ENCODE measurements at places on chromosomes 7 and 10.

DNA sequence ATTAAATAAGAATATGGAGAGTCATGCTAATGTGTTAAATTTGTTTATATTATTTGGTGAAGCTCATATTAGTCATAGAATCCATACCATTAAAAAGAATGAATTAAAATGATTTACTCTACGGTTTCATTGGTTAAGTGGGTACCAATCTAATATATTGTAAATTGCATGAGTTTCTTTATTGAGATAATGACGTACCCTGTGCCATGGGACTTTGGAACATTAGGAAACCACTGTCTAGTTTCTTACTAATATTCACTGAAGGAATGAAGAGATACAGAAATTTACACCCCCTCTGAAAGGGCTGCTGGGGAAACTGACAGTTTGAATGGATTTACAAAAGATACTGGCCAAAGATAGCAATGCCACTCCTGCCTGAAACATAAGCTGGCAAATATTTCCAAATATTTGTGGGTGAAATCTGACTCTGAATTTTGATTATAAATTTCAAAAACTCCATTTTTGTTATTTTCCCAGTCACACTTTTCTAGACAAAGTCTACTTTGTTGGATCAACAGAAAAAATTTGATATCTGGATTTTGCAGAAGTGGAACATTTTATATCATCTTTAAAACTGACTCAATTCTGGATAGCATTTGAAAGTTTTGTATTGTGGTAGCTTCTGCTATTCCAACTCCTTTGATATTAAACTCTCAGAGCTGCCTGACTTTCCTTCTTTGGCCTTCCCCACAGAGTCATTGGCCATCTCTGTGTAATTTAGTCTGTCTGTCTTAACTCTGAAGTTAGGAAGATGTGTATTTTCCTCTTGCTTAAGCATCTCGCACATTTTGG, 22.3 kb downstream of the MDFIC start:
- DNase-seq: no peak

- peak; percentile 97 for DNase-seq
Observed at GRCh38 chr7:131071786-131072504, 255.7 kb upstream of the MKLN1 start.

DNA sequence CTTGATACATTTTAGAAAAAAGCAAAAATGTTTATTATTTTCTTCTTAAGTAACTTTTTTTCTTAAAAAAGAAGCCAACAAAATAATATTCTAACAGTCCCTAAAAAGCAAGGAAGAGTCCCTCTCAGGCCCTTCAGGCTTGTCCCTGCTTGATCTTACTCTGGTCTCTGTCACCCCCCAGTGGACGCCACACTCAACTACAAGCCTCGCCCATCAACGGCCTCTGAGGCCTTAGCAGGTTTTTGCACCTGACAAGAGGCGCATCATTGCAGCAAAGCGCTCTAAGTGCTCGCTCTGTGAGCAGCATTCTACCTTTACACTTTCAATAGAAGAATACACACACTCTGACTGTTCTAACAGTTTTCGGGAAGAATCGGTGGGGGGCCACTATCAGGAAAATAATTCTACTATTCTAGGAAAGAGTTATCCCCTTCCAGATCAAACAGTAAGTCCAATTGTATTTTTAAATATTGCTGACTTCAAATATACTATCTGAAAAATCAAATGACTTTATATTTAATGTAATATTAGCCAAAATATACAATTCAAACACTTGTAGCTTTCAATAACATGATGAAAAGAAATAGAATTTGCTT, 139.2 kb downstream of the USP6NL start:
- DNase-seq: peak; percentile 18

GRCh38 chr10:1396297-1396635, 340.1 kb downstream of the WDR37 start:
- DNase-seq: no peak

DNA sequence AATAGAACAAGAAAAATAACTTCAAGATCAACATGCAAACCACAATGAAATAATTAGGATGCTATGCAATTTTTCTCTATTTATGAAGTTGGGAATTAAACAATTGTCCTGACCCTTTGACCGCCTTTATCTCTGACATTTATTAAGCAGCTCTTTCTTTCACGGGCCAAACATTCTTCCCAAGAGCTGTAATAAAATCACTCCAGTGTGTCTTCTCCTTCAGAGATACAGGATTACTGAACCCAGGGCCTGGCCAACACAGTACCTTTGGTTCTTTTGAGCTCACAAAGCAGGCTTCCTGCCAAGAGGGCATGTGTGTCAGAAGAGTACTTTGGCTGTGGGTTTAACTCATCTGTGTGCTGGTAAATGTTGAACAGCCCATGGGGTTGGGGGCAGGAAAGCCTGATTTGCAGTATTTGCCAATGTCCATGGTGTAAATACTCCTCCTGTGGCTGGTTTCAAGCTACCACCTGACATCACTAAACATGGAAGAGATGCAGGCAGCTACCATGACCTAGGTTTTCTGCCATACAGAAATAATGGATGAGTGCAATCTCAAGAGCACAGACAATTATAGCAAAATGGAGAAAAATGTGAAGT, 121.7 kb downstream of the FANK1 start:
- peak; percentile 86 for DNase-seq

GRCh38 chr7:88127637-88128290, 92.1 kb downstream of the SRI start:
- no peak for DNase-seq

GRCh38 chr7:158992759-158993158, 136.4 kb downstream of the DYNC2I1 start:
- DNase-seq: no peak

GRCh38 chr7:130896898-130897514, 163.0 kb upstream of the KLF14 start:
- peak; percentile 78 for DNase-seq

- DNase-seq: no peak
Observed at GRCh38 chr10:4443419-4443818, 382.6 kb upstream of the AKR1E2 start.

GRCh38 chr10:33239257-33239656, 95.2 kb downstream of the NRP1 start:
- DNase-seq: no peak

DNA sequence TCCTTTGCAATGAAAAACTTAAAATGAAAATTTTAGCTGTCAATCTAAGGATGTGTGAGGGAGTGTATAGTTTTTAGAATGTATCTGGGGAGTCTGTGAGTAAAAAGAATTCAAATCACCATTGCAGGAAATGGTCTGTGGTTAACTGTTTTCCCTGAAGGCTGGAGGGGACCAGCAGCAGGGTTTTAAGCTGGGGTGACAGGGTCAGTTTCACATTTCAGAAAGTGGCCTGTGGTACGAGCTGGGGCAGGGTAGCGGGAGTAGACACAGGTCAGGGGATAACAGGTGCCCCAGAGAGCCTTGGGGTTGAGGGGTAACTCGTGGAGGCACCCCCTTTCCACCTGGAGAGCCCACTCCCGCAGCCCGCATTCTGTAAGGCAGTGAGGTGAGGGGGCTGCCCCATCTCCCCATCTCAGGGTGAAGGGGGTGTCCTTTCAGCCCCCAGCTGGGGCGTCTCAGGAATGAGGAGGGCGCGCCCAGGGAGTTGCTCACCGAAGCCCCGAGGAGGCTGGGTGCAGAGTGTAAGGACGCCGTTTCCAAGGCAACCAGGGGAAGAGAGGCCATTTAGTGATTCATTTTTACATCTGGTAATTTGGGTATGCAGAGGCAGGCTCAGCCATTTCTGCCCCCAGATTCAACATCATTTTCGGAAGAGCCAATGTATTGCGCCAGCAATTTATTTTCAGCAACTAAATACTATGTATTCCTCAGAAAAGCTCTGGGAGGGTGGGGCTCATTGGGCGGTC, 168.9 kb downstream of the SLIT1 start:
- peak; percentile 55 for DNase-seq

DNA sequence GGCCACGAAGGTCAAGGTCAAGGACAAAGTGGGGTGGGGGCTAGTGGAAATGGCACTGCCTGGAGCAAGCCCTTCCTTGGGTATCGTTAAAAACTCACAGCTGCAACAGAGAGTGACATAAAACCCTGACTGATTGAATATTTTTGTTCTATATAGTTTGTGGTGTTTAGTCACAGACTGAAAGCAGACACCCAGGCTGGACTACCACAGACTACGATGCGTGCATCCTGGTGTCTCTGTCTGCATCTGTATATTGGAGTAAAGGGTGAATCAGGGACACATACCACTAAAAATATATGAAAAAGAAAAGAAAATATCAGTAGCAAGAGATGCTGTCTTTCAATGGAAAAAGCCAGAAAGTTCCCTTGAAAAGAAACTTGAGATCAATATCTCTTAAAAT, 101.4 kb downstream of the KLF6 start:
- no peak for DNase-seq

DNA sequence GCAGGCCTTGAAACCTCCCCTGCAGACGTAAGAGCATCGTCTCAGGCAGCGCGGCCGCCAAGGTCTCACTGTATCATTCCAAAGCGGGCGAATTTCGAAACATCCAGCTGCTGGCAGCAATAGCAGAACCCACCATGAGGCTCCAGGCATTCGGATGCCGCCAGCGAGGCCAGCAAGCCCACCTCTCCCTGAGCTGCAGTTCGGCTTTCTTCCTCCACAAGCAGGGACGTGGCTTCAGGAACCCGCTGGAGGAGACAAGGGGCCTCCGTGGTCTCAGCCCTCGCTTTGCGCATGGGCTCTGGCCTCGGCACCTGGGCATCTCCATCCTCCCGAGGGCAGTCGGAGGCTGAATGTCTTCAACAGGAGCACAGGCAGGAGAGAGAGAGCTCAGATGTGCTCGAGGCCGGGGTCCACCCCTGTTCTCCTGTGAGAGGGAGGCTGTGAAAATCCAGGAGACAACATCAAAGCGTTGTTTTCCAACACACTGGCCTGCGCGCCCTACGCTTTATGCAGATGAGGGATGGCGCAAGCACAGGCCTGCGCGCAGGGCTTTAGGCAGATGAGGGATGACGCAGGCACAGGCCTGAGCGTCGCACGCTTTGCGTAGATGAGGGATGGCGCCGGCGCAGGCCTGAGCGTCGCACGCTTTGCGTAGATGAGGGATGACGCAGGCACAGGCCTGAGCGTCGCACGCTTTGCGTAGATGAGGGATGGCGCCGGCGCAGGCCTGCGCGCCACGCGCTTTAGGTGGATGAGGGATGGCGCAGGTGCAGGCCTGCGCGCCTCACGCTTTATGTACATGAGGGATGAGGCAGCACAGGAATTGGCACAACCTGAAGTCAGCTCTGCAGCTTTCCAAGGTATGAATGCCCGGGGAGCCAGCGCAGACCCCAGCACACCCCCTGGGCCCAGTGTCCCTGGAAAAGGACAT, 103.2 kb downstream of the WDR37 start:
- no peak for DNase-seq

GRCh38 chr7:24115661-24116060, 168.3 kb upstream of the NPY start:
- peak; percentile 31 for DNase-seq

GRCh38 chr10:17989908-17990767, 38.4 kb downstream of the SLC39A12 start:
- DNase-seq: peak; percentile 82

- DNase-seq: no peak
Observed at GRCh38 chr7:51261950-51262795, 54.4 kb downstream of the COBL start.

DNA sequence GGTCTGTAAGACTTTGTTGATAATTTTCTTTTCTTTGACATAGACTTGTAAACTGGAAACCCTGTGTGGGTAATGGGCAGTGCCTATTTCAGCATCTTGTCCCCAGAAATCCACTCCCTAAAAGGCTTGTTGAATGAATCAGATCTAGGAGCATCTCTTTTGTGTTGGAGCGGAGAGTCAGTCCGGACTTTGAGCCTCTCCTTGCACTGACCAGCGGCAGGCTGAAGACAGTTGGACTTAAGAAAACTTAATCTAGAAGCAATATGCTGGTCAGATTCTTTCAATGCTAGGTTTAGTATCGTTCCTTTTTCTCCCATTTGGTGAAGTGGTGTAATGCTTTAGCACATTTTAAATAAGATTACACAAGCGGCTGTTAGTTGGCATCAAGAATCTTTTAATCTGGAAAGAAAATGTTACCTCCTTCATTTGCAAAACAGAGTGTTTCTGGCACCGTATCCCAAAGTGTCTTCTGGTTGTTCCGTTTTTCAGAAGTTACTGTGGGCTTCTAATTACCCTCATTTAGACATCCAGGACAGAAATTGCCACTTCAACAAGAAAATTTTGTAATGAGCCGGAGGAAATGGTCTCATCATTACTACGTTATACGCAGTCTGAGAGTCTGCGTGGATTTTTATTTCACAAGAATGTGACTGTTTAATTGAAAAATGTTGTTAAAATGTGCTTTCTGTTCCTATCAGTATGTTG, 74.7 kb downstream of the CUX1 start:
- DNase-seq: no peak

GRCh38 chr7:28292834-28293526, 112.4 kb upstream of the JAZF1 start:
- DNase-seq: peak; percentile 27

DNA sequence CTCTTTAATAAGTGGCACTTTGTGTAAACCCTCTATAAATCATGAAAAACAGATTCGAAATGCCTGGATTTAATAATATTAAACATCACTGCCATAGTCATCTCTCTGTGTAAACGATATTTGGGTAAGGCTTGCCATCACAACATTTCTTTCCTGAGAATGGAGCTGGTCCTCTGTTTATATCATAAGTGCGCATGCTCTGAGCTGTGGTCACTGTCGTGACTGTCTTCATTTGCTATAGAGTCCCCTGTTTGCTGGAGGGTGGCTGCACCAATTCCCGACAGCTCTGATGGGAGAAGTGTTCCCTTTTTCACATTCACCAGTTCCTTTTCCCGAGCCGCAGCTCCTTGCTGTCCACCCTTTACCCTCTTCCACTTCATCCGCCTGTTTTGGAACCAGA, 50.4 kb upstream of the AGMO start:
- no peak for DNase-seq

- no peak for DNase-seq
Observed at GRCh38 chr10:104688251-104689042, 47.4 kb downstream of the SORCS3 start.

DNA sequence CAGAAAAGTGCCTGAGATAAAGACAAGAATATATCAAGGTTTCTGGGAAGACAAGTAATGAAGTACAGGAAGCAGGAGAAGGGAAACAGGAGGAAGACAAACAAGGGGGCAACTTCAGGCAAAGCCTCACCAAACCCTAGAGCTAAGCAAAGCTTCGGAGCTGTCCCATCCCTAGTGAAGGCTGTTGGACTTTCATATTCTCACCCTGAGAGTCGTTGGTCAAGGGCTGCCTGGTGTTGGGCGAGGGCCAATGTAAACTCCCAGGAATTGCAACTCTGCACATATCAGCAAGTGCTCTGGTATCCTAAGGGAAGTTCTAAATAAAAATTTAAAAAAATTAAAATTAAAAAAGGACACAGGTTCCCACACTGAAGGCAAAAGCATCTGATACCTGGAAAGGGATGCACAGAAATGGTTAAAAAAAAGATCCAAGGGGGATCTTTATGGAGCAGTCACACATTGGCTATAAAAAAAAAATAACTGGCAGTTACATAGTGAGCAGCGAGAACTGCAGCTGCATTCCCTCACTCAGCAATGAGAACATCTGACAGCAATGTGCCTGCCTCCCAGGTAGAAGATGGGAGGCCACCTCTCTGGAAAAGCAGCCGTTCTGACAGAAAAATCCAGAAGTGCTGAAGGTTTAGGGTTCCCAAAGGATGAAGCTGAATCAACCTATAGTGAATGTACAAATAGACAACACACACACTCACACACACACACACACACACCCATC, 304.7 kb downstream of the WDR11 start:
- DNase-seq: peak; percentile 27

GRCh38 chr10:118564652-118565051, 30.8 kb downstream of the PRLHR start:
- DNase-seq: peak; percentile 19

Data from M059J (cell line).